ENCODE measurements at places on chromosomes 13 and 19. TPM values are rescaled to one million over a fixed set of nuclear protein-coding genes. Genes with fewer than 3 reads are reported as not detected.

- H3K4me3 ChIP-seq: no peak overlapping the region
- H3K27ac ChIP-seq: no peak overlapping the region
- H3K27me3 ChIP-seq: no peaks in the 10 kb centered on the region
Measured at GRCh38 chr13:69324090-69324886, 783.3 kb upstream of the ATXN8OS start.

DNA sequence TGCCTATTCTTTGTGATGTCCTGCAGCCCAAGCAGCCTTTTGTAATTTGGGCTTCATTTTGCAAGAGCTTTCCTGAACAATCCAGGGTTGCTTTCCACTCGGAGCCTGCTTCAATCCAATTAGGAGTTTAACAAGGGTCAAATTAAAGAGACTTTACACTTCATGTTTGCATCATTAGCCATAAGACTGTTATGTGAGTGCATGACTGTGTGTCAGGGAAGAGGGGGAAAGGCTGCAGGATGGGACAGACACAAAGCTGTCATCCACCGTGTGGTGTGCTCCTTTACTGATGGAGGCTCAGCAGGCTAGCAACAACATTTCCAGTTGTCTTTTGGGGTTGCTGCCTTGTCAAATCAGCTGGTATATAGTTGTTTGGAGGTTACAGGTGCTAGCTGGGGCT lies 23.7 kb upstream of the MAB21L1 start:
- H3K4me3 ChIP-seq: no peak overlapping the region
- H3K36me3 ChIP-seq: no peaks in the 10 kb centered on the region
- H3K4me1 ChIP-seq: no peaks in the 10 kb centered on the region
- no peak overlapping the region for H3K27ac ChIP-seq

Gene PDE4A
- 36.8 TPM for total RNA-seq

- H3K27ac ChIP-seq: peak overlapping the region; percentile 79
- H3K36me3 ChIP-seq: no peaks in the 10 kb centered on the region
- peaks cover 50% of the 10 kb centered on the region for H3K4me1 ChIP-seq
- no peak for DNase-seq
- peak overlapping the region; percentile 90 for H3K4me3 ChIP-seq
- no peaks in the 10 kb centered on the region for H3K27me3 ChIP-seq
Measured at GRCh38 chr19:48635966-48636858, 967 bp downstream of the DBP start.

Gene ODAD3
- 0.50 TPM for total RNA-seq

GRCh38 chr13:42107421-42107820 lies 59.0 kb downstream of the DGKH start:
- H3K36me3 ChIP-seq: no peaks in the 10 kb centered on the region
- no peak for DNase-seq
- H3K27me3 ChIP-seq: no peaks in the 10 kb centered on the region
- no peak overlapping the region for H3K27ac ChIP-seq
- no peak overlapping the region for H3K4me3 ChIP-seq
- peaks cover 8% of the 10 kb centered on the region for H3K4me1 ChIP-seq

Gene ZNF814
- total RNA-seq: 21.4 TPM

DNA sequence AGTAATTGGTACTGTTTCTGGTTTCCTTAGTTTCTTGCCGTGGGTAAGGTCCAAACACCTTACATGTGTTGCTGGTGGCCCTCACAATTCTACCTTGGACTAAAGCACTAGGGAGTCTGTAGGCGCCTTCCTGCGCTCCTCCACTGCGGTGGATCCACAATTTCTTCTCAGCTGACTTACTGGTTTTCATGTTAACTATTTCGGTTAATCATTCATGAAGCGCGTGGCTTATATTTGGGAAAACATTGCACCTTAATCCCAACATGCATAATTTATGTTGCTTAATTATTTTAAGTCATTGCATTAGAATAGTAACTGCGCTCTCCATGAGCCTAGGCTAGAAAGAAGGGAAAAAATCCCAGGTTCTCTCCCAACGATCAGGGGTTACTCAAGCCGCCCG lies 37.7 kb downstream of the ARHGEF7 start:
- peaks cover 32% of the 10 kb centered on the region for H3K4me1 ChIP-seq
- H3K27me3 ChIP-seq: peaks cover 9% of the 10 kb centered on the region
- DNase-seq: no peak
- H3K27ac ChIP-seq: peak overlapping the region; percentile 89
- peak overlapping the region; percentile 93 for H3K4me3 ChIP-seq
- H3K36me3 ChIP-seq: peaks cover 2% of the 10 kb centered on the region

DNA sequence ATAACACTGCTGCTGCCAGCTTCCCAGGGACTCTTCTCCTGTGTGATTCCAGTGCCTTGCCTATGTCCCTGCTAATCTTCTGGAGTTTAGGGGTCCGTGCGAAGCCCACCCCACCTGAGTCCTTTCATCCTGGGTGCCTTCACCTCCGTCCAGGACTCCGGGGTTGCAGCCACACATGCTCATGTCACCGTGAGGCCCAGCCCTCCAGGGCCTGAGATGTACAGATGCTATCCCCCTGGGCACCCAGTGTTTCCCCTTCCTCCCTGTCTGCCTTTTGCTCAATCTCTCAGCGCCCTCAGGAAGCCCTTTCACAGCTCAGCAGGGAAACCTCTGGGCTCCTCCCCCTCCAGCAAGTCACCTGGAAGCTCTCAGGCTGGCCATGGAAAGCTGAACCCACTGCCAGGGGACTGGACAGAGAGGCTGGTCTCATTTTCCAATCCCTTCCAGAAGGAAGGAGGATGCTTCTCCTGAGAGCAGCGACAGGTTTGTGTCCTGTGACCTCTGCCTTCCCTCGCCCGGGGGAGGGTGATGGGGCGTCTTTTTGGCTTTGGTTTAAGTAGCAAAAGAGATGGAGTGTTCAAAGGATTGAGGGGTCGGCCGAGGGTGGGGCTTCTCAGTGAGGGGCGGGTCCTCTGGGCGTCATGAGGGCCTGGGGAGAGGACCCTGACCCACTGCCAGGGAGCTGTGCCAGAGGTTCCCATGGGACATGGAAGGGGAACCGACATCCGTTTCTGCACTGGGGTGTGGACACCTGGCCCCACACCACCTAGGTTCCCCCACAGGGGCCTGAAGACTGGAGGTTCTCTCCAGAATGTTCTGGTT lies 30.8 kb upstream of the TFDP1 start:
- no peak overlapping the region for H3K27ac ChIP-seq
- H3K36me3 ChIP-seq: no peaks in the 10 kb centered on the region
- no peak overlapping the region for H3K4me3 ChIP-seq
- no peaks in the 10 kb centered on the region for H3K27me3 ChIP-seq
- DNase-seq: no peak
- no peaks in the 10 kb centered on the region for H3K4me1 ChIP-seq

DNA sequence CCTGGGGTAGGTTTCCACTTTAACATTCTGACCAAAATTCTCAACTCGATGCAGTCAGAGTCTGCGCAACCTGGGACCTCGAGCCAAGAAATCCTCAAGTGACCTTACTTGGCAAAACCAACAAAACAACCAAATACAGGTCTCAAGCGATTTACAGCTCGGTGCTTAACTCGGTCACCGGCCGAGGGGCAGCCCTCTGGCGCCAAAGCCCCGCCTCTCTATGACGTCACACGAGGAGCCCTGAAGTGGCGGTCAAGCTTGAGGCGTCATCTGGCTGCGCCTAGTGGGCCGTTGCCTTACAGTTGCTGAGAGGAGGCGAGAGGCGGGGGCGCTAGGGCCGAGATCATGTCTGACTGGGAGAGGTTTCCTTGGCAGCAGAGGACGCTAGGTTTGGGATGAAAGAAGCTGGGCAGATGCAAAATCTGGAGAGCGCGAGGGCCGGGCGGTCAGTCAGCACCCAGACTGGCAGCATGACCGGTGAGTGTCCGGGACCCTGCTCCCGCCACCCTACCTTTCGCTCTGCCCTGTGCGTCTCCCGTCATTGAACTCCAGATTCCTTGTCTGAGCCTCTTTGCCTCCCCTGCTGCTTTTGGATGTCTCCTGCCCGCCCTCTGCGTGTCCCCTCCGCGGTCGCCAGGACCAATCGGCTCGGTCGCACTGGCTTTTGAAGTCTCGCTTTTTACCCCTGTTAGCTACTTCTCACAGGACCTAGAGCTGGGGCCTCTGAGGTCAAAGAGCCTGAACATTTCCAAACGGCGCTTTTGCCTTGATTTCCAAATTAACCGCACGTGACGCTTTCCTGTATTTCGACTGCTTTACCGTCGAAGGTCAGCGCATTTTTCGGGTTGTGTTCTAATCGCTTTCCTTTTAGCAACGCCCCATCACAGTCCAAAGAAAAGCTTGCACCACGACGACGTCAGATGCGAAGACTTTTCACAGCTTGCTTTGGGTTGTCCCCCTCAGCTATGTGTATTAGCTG lies at the start of gene CDADC1:
Gene CDADC1 (plus strand): TSS at position 283 of the 979 bp plus-strand sequence. CDS start 113 bp downstream, at position 396.
- peaks cover 29% of the 10 kb centered on the region for H3K4me1 ChIP-seq
- DNase-seq: peak; percentile 97
- H3K27me3 ChIP-seq: peaks cover 15% of the 10 kb centered on the region

- H3K4me3 ChIP-seq: no peak within 1 kb of the TSS
- no peak within 1 kb of the TSS for H3K27ac ChIP-seq
- H3K36me3 ChIP-seq: peaks cover 2% of the 10 kb centered on the region
- H3K27me3 ChIP-seq: no peaks in the 10 kb centered on the region
- peaks cover 19% of the 10 kb centered on the region for H3K4me1 ChIP-seq
- no peak for DNase-seq
Measured at GRCh38 chr13:45200701-45201232, at the start of gene KCTD4. Gene KCTD4 (minus strand): TSS chr13:45201045. CDS start chr13:45194567, 6,478 bp downstream.

- peak; percentile 90 for DNase-seq
- H3K27ac ChIP-seq: peak overlapping the region; percentile 99
- peaks cover 42% of the 10 kb centered on the region for H3K36me3 ChIP-seq
- H3K4me1 ChIP-seq: peaks cover 67% of the 10 kb centered on the region
- H3K27me3 ChIP-seq: no peaks in the 10 kb centered on the region
Measured at GRCh38 chr19:44753932-44754749, 5.6 kb downstream of the BCL3 start.

Gene LILRB5
- total RNA-seq: 0.12 TPM

DNA sequence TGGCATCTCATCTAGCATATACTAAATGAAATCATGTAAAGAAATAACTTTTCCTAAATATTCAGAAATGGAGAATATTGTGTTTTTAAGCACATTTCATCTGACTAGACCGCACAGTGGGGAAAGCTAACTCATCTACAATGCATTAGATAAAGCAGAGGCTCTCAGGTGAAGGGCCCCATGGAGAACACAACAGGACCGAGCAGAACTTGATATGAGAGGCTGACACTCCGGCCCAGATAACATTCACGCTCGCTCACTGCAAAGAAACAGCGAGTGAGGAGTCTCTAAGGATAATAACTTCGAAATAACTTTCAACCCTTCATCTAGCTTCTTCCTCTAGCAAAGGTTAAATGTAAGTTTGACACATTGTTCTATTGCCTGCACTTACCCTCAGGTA lies 130.6 kb downstream of the PCDH9 start:
- H3K36me3 ChIP-seq: no peaks in the 10 kb centered on the region
- no peak overlapping the region for H3K27ac ChIP-seq
- H3K27me3 ChIP-seq: no peaks in the 10 kb centered on the region
- no peaks in the 10 kb centered on the region for H3K4me1 ChIP-seq
- no peak for DNase-seq
- no peak overlapping the region for H3K4me3 ChIP-seq
